ENCODE measurements at places on chromosomes 7 and 10.

GRCh38 chr7:115435178-115435577 is 513.3 kb downstream of the MDFIC start:
- DNase-seq = no peak

DNA sequence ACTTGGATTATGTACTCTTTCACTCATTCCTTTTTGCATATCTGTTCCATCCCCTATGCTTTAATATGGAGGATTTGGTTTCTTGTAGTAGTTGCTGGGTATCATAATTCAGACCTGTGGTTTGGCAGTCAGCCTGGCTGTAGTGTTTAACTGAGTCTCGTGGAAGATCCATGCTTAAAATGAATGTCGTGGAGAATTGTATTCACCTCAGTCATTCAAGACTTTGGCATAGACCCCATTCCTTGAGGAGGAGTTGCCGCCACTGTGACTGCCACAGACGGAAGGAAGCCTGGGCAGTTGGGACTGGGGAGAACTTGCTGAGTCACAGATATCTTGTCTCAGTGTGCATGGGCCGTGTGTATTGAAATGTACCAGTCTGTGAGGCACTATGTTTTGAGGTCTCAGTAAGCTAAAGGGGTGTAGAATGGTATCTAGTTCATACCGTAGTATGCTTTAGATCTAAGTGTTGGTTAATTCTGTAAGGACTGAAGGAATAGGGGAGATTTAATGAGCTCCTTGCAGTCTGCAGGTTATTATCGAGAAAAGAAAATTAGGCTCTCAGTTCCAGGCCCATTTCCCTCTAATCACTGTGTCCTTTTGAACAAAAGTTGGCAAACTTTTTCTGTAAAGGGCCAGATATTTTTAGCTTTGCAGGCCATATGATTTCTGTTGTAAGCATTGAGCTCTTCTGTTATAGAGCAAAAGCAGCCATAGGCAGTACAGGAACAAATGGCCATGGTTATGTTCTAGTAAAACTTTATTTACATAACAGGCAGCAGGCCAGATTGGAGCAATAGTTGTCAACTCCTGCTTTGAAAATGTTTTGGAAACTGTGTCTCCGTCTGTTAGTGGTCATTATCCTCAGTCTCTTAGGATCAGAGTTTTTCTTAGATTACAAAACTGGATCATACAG is 76.8 kb downstream of the TPST1 start:
- DNase-seq = peak; percentile 99

GRCh38 chr7:28747854-28748253 is 210.3 kb downstream of the TRIL start:
- DNase-seq = no peak

DNA sequence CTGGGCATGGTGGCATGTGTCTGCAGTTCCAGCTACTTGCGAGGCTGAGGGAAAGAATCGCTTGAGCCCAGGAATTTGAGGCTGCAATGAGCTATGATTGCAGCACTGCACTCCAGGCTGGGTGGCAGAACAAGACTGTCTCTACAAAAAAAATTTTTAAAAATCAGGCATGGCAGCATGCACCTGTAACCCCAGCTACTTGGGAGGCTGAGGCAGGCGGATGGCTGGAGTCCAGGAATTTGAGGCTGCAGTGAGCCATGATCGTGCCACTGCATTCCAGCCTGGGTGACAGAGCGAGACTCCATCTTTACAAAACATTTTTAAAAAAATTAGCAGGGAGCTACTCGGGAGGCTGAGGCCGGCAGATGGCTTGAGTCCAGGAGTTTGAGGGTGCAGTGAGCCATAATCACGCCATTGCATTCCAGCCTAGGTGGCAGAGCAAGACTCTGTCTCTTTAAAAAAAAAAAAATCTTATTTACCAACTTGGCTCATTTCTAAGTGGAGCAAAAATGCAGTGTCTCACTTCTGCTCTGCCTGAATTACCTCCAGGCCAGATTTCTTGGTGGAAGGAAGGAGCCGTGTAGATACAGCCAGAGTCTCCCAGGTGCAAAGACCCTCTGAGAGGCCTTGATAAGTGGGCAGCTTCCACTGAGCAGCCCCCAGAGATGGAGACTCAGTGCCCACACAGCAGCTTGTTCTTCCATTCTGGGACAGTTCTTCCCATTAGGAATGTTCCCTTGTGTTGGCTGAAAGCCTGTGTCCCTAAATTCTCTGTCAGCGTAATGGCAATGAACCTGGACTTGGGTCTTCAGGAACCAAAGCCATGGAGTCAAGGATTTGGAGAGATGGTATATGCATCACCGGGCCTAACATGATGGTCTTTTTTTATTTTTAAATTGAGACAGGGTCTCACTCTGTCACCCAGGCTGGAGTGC is 30.0 kb downstream of the GTF2IRD1 start:
- peak; percentile 92 for DNase-seq

DNA sequence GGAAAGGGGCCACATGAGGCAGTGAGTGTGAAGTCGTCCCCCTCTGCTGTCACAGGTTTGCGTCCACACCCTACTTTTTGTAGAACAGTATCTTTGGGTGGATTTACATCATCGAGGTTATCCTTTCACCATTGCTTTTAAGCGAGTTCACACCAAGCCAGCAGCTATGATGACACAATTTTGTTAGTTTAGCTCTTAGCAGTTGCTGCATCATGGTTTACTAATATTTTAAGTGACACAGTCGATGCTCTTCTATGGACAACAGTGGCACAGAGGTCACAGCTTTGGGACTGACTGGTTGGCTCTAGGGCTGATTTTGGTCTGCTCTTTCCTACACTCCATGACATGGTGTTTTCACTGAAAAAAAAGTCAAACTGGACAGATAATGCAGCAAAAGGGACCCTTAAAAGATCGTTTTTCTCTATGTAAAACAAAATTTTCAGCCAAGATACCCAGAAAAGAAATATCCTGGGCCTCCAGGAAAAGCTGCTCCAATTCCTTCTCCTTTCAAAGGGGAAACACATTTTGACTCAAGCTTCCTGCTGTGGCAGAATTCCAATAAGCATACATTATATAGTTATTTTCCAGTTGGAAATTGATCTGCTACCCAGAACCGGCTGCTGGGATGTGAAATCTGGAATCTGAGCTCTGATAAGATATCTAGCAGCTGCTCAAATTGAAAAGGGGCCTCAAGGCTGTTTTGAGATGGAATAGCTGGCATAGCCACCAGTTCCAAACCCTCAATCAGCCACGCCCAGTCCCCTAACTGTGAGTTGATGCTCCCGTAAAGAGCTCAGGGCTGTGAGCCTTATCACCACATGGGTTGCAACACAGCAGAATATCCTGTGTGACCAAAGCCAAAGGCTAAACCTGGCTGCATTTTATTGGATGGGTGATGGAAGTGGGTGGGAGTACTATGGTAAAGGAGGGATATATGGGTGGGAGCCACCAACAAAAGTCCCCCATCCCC is 114.2 kb downstream of the SMURF1 start:
- no peak for DNase-seq

GRCh38 chr10:71635251-71635866 is 84.2 kb downstream of the C10orf105 start:
- DNase-seq = no peak

- DNase-seq = peak; percentile 73
Observed at GRCh38 chr10:114925587-114926586, 12.1 kb upstream of the TRUB1 start.

GRCh38 chr7:86818903-86819302 is 175.2 kb downstream of the GRM3 start:
- DNase-seq = no peak

- no peak for DNase-seq
Observed at GRCh38 chr7:27895551-27895950, 155.6 kb downstream of the TAX1BP1 start.

DNA sequence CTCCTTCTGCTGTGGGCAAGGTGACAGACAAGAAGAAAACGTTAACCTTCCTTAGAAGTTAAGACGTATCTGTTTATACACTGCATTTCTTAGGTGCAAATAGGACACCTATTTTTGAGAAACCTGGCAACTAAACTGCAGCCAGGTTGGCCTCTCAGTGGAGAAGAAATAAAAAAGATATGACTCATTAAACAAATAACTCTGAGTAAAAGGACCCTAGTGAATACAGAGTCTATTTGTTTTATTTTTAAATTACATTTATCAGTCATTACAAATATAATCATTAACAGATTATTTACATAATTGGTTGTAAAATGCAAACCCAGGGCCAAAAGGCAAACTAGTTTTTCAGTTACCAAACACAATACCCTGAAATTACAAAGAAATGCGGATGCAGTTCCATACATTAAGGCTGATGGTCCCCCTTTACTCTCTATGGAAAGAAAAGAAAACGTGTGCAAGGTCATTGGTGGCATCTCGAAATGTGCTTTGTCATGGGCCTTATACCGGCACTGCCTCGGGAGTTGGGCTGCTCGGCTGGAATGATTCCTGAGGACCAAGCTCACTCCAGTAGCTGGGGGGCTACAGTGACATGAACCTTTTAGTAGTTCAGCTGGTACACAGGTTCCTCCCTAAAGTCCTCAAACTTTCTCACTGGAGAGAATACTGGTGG is 38.4 kb downstream of the ADRB1 start:
- no peak for DNase-seq

DNA sequence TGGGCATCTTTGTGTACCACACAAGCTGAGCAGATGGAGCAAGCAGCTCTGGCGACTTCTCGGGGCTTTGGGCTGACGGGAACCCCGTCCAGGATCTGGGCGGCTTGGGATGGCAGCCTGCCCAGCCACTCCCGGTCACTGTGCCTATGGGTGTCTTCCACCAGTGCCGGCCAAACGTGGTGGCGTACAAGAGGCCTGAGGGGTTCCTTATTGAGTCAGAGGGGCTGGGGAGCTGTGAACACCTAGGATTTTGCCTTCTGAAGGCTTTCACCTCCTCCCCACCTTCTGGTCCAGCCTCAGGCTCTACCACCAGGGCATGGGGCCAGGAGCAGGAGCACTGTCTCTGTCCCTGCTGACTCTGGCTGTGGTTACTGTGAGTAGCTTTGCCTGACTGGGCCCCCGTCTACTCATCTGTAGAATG is 71.8 kb upstream of the PPIF start:
- peak; percentile 69 for DNase-seq

DNA sequence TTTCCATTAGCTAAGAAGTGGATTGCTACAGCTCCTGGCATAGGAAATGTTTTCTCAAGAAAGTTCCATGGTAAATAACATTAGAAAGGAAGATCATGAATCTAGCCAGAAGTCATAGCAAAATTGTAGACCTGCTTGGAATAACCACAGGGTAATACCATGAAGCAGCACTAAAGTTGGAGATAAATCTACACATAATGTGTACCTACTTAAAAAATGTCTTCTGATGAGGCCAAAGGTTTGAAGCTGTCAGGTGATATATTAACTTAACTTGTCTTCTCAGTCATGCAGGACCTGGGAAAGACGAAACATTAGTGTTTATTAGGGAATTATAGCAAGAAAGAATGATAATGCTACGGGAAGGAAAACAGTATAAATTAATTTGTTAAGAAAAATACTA is 6.3 kb downstream of the CISD1 start:
- no peak for DNase-seq

- DNase-seq = no peak
Observed at GRCh38 chr10:30774261-30774660, 144.7 kb upstream of the LYZL2 start.

DNA sequence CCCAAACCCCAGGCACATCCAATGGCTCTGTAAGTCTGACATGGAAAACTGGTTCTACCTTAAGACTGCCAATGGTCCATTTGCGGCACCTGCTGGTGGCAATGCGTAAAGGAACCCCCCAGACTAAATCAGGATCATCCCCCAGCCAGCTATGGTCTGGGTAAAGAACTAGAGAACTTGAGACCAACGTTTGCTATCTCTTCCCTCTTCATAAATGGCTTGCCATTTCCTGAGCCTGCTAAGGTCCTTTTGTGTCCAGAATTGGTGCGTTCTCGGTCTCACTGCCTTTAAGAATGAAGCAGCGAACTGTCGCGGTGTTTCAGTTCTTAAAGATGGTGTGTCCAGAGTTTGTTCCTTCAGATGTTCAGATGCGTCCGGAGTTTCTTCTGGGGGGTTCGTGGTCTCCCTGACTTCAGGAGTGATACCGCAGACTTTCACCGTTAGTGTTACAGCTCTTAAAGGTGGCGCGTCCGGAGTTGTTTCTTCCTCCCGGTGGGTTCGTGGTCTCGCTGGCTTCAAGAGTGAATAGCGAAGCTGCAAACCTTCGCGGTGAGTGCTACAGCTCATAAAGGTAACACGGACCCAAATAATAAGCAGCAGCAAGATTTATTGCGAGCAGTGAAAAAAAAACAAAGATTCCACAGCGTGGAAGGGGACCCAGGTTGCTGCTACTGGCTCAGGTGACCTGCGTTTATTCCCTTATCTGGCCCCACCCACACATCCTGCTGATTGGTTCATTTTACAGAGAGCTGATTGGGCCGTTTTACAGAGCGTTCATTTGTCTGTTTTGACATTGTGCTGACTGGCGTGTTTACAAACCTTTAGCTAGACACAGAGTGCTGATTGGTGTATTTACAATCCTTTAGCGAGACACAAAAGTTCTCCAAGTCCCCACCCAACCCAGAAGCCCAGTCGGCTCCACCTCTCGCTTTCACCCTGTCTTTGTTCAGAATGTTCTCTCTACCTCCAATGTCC is 95.4 kb downstream of the ELMO1 start:
- no peak for DNase-seq

GRCh38 chr7:116692401-116693308 is 20.7 kb downstream of the MET start:
- peak; percentile 40 for DNase-seq

DNA sequence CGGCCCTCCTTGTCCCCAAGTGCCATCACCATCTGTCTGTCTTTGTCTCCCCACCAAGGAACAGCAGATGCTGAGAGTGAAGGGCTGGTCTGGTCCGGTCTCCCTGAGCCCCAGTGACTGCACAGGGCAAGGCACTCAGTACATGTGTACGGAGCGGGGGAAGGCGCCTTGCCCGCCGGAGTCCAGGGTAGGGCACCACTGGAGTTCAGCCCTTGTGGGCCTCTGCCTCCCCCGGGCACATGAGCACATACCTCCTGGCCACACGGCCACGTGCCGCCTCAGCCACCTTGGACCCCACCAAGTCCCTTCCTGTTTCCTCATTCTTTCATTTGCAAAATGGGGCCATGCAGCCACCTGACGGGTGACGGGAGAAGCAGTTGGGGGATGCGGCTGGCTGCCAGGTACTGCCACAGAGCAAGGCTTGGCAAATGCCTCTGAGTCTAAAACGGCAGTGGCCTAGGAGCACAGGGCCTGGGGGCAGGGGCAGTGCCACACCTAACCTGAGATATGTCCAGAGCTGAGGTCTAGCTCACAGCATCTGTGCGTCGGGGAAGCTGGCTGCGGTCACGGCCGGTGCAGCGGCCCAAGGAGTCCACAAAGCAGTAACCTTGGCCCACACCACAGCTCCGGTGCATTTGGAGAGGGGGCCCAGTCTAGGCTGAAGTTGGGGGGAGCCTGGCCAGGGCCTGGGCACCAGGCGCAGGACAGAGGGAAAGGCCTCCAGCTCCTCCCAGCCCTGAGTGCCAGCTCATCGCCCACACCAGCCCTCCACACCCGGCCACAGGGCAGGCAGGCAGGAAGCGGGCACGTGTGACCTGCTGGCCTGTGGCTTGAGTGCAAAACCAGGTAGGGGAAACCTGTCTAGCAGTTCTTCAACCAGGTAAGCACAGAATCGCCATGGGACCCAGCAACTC is 5.2 kb downstream of the ADAP1 start:
- DNase-seq = no peak

- no peak for DNase-seq
Observed at GRCh38 chr7:1979591-1980560, 252.9 kb downstream of the MAD1L1 start.

- DNase-seq = no peak
Observed at GRCh38 chr7:55507743-55508142, 64.6 kb downstream of the VOPP1 start.

Measured in EH (cell line).